ENCODE measurements at places on chromosomes 16 and 17.

DNA sequence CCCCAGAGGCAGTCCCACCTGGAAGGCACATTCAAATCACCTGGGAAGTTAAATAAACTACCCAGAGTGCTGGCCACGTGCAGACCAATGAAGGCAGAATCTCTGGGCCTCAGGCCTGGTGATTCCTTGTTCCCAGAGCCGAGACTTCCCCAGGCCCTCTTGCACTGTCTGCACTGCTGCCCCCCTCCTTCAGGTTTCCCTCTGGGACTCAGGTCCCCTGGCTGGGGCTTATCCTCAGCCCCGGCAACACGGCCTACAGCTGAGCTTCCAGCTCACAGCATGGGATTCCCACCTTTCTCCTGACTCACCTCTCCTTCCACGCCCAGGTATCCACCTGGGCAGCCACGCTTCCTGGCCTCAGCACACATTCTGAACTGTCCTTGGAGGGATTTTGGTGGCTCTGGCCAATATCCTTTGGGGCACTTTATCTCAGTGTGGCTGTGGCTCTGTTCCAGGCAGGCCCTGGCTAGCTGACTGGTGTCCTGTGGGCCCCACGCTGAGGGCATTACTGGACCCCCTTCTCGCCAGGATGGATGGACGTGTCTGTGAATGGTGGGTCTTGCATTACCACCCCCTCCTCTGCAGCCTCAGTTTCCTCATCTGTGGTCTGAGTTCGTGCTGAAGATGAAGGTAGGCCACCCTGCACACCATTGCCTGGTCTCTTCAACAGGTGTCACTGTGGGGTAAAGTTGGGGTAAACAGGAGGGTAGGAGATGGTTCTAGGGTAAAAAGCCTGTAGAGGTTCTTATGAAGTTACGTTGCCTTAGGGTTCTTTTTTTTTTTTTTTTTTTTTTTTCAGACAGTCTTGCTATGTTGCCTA, 165.7 kb downstream of the IRF8 start:
- no peak for DNase-seq

- DNase-seq: no peak
Measured at GRCh38 chr16:84271866-84272265, 22.8 kb upstream of the WFDC1 start.

GRCh38 chr16:12025472-12025871, 48.9 kb downstream of the SNX29 start:
- DNase-seq: no peak

- no peak for DNase-seq
Measured at GRCh38 chr16:86288716-86289294, 221.5 kb upstream of the FOXF1 start.

GRCh38 chr17:54902611-54903010, 2.0 kb downstream of the TOM1L1 start:
- no peak for DNase-seq

Measured in MM.1S (cell line).